ENCODE measurements at places on chromosomes 7 and 10. TPM values are rescaled to one million over a fixed set of nuclear protein-coding genes. Genes with fewer than 3 reads are reported as not detected.

DNA sequence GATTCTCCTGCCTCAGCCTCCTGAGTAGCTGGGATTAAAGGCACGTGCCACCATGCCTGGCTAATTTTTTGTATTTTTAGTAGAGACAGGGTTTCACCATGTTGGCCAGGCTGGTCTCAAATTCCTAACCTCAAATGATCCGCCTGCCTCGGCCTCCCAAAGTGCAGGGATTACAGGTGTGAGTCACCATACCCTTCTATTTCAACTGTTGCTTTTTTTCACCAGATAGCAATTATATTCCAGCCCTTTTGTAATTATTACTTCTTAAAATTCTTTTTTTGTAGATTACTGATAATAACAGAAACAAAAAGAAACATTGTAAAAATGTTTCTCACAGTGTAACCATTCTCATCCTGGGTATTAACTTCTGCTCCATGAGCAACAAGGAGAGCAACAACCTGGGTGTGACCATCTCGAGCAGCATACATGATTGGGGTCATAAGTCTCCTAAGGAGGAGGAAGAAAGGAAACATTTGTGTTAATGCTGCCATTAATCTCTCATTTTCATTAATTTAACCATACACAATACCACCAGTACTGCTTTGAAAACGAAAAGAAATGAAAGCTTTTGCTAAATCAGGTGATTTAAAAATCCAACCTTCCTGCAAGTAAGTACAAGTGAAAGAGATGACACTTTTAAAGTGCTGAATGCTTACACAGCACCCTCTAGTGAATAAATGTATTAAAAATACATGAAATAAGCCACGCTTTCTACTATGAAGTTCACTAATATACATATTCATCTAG, 41.8 kb downstream of the ASZ1 start:
- DNase-seq: no peak

DNA sequence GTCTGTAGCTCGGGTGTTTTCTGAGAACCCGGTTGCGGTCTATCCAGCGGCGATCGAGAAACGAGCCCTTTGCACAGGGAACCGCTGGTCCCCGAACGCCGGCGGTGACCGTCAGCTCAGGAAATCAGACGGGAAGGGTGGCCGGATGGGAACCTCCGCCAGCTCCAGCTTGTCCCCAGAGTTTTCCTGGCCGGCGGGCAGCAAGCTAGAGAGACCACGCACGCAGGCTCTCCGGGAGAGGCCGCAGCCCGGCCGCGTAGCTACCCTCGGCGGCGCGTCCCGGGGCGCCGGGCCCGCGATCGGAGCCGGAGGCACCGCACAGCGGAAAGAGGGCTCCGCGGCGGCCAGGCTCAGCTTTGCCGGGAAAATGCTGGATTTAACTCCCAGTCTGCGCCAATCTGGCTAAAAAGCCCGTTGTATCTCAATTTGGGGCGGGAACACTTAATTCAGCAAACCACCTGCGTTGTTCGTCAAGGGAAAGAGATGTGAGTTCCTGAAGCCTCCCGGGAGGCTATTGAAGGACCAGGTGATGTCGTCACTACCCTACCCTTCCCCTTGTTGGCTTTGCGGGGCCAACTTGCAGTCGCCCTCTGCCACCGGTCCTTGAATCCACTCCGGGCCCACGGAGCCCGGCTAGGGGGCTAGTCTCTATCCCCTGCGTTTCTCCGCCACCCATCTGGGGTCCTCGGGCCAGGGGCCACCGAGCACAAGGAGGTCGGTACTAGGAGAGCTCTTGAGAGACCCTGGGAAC, 859 bp upstream of the CH25H start:
- DNase-seq: no peak

DNA sequence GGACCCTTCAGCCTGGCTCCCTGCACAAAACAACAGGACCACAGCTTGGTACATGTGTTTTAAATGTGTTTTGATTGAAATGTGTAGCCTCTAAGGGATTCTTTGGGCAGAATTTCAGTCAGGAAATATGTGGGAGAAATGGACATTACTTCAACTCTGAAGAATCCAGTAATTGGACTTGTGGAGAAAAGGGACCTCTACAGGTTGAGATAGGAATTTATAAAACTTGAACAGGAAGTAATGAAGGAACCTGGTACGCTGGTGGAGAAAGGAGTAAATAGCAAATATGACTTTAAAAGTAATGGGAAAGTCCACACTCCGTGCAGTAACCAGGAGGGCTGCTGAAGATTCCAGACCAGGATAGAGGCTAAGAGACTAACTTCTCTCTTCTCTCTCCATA, 220.5 kb downstream of the LHFPL3 start:
- no peak for DNase-seq

GRCh38 chr10:99812177-99812576, 29.7 kb downstream of the ABCC2 start:
- no peak for DNase-seq

- DNase-seq: no peak
These were observed 142.6 kb upstream of the TMEM196 start for GRCh38 chr7:19916046-19916445.

GRCh38 chr7:87564296-87564963, 36.3 kb downstream of the ABCB1 start:
- DNase-seq: no peak

GRCh38 chr7:94044806-94045205, 40.7 kb upstream of the BET1 start:
- no peak for DNase-seq

DNA sequence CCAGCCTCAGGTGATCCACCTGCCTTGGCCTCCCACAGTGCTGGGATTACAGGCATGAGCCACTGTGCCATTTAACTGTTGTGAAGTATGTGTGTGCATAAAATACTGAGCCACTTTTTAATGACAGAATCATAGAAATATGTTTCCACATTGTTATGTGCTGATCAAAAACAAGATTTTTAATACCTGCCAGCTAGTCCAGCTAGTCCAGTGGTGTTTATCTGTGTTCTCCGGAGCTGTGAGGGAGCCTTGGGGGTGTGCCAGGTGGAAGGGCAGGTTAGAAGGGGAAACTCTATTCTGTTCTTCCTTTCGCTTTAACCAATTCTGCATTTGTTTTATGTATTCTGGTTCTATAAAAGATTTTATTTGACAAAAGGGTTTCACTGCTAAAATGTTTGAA, 7.0 kb downstream of the FAM221A start:
- DNase-seq: no peak

DNA sequence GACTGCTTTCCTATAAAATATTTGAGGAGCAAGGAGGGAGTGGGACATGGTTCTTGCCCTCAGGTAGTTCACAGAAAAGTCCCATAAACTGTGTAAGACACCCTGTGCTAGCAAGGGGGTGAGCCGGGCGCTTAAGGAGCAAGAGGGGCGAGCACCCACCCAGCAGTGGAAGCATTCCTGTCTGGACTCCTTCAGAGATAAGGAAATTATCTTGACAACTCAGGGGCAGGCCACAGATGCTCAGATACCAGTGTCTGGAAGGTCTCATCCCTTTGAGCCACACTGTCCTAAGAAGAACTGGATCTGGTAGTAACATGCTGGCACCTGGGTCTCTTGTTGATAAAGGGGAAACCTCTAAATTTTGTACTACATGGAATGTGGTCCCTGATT, 54.1 kb downstream of the DAGLB start:
- no peak for DNase-seq

GRCh38 chr7:1541431-1542162, 11.1 kb downstream of the MAFK start:
- no peak for DNase-seq

DNA sequence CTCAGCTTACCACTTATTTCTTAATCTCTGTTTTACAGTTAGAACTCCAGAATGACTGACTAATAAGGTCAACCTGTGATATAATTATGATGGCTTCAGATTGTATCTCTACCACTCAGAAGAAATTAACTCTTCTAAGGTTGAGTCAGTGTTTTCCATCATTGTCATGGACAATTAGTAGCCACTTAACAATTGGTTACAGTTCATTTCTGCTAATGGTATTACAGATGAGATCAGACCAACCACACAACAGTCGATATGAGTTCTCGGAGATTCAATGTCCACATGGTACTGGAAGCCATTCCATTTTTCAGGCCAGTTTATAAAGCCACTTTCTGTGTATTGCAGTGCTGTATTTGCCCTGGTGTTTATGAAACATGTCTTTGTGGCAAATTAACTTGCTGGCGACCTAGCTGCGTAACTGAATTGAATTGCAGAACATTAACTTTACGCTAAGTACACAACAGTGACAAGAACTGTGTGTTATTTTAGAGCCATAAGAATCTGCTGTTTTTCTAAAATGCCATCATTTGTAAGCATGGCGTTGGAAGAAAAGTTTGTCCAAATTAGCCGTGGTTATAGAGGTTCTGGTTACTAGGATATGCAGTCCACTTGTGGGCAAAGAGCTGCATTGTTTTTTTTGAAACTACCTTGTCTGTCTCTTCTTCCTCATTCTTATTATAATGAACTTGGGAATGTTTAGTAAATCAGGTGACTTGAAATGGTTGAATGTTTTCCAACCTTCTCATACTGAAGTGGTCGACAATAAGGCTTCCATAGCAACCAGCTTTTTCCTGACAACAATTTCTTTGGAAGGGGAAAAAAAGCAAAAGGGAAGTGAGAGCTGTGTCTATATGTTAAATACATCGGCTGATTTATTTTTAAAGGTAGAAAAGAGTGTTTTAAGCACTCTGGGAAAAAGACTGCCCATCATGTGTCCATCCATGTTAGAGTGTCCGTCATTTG, 76.4 kb downstream of the CELF2 start:
- DNase-seq: no peak

DNA sequence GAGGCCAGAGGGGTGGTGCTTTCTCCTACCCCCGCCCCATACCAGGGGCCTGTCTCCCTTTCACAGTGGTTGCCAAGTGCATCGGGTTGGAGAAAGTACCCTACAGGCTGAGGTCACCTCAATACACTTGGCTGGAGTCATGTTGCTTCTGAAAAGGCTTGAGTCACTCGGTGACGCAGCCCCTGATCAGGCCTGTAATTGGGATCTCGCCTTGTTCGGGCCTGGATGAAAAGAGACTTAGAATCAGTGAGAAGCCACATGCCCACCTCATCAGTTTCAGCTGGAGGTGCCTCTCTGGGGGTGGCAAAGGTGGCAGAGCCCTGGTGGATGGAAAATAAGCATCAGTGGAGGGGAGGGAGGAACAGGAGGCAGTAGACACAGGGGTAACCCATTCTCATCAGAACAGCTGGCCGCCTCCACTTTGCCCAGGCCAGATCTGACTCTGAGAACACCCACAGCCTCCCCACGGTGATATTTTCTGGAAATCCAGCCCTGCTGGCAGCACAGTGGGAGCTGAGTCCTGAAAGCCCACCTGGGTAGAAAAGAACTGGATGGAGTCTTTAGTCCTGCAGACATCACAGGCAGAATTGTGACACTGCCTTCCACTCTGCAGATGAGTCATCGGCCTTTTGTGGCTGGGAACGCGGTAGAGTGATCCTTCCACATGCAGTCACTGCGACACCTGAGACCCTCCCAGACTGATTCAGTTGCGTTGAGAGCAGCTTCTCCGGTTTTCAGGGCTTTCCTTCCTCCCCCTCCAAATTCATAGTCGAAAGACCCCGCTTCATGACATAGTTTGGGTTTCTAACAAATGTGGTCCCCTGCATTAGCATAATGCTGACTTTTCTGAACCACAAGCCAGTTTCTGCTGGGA, 108.0 kb downstream of the GRK5 start:
- peak; percentile 90 for DNase-seq

- peak; percentile 35 for DNase-seq
These were observed 2.0 kb downstream of the COPS6 start for GRCh38 chr7:100090527-100091410.

GRCh38 chr10:32149252-32149955, 93.2 kb upstream of the KIF5B start:
- DNase-seq: peak; percentile 72

- peak; percentile 48 for DNase-seq
These were observed 23.6 kb upstream of the SRI start for GRCh38 chr7:88243345-88243909.

DNA sequence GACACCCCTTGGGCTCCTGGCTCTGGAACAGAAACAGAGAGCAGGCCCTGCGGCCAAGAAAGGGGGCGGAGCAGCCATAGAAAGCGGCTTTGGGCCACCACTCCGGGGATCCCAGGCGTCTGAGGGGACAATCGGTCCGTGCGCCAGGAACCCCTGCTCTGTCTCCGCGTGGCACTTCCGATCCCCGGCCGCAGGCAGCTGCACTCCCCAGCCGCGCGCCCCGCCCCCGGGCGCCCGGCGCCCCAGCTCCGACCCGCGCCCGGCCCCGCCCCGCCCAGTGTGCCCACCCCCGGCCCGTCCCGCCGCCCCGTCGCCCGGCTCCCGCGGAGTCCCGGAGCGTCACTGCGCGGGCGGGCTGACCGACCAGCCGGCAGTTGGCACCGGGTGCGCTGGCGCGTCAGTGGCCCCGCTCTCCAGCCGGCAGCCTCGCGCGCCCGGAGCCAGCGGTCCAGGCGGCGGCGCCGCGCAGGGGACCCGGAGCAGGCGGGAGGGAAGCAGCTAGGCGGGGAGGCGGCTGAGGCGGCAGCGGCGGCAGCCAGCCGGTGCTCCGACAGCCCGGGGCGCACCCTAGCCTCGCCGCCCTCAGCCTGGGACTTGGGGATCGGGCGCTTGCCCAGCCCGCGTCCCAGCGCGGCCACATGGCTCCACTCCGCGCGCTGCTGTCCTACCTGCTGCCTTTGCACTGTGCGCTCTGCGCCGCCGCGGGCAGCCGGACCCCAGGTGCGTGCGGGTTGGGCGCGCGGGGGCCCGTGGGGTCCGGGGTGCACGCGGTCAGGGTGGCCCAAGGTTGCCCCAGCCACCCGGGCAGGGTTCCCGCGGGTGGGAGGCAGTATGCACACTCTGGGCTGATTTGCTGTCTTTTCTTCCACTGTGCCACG, at the start of gene ADAMTS14:
Gene ADAMTS14 (plus strand): TSS at position 342 of the 878 bp plus-strand sequence. CDS start 297 bp downstream, at position 639.
- DNase-seq: no peak

Gene TMEM196
- total RNA-seq: not detected

Gene PNLIPRP3
- not detected for total RNA-seq

Gene FIS1
- total RNA-seq: 196 TPM

Gene PCGF6
- 8.3 TPM for total RNA-seq

Gene CARD11
- total RNA-seq: not detected

Gene OR2A5
- total RNA-seq: not detected

Gene PRR15
- not detected for total RNA-seq

Gene SPACDR
- total RNA-seq: 1.6 TPM

Gene AIFM2
- 5.6 TPM for total RNA-seq

Gene SPDYE6
- total RNA-seq: not detected

Gene ADAMTS14
- 0.02 TPM for total RNA-seq

Gene SDK1
- not detected for total RNA-seq

All from HFFc6 (cell line).